Activated CD8-positive, alpha-beta memory T cell treated with anti-CD3 and anti-CD28 coated beads, Interleukin-2, amount 50 U/mL, for 48 hours (primary cell): ENCODE measurements at places on chromosomes 6 and 20.

GRCh38 chr6:54315656-54316055 is 7.4 kb downstream of the TINAG start:
- no peak for DNase-seq

- no peak for DNase-seq
Observed at GRCh38 chr20:33310327-33310899, 27.4 kb downstream of the BPIFB1 start.

DNA sequence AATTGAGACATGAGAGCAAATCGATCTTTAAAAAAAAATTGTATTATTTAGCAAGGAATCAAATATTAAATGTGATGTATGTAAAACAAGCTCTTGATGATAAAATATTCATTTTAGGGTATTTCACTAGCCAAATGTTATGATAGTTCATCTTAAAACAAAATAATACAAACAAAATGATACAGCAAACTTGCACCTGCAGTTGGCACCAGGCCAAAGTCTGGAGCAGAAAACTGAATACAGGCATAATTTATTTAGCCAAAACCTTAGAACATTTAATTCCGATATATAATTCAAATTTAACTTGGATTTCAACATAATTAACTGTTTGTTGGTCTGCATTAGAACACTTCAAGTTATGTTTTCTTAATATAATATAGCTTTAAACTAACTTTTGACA is 60.9 kb downstream of the EPHA7 start:
- DNase-seq = no peak

DNA sequence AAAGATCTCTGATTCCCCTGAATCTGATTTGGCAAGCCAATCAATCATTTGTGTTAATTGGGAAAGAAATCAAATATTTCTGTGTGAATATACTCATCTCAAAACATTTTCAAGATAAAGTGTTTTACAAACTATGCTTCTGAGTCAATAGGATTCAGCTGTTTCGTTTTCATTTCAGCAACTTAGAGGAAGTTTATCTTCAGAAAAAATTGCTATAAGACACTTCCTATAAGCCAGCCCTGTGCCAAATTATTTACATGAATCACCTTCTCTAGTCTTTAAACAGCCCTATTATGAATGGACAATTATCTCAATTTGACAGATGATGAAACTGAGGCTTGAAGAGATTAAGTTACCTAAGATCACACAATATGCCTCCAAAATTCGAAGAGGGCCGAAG is 10.9 kb downstream of the DEFB129 start:
- DNase-seq = no peak

- DNase-seq = no peak
Observed at GRCh38 chr6:16546861-16547260, 214.4 kb downstream of the ATXN1 start.

GRCh38 chr6:2434116-2434515 is 188.7 kb upstream of the GMDS start:
- no peak for DNase-seq

DNA sequence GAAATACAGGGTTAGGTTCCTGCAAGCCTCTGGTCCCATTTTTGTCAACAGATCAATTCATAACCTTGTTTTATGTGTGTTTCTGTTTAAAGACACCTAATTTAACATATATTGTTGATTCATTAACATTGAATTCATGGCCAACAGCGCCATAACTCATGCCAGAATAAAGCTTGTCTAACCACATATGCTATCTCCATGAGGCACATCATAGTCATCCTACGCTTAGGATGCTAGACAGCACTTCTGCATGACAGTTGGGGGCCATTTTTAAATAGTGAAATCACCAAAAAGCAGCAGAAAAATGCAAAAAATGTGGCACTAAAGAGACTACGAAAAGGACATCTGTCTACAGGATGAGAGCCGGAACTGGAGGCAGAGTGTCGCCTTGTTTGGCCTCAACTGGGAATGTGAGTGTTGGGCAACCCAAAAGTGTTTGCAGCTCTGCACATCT is 37.9 kb downstream of the TRAM2 start:
- no peak for DNase-seq

GRCh38 chr20:63161176-63161651 is 54.7 kb downstream of the YTHDF1 start:
- no peak for DNase-seq

DNA sequence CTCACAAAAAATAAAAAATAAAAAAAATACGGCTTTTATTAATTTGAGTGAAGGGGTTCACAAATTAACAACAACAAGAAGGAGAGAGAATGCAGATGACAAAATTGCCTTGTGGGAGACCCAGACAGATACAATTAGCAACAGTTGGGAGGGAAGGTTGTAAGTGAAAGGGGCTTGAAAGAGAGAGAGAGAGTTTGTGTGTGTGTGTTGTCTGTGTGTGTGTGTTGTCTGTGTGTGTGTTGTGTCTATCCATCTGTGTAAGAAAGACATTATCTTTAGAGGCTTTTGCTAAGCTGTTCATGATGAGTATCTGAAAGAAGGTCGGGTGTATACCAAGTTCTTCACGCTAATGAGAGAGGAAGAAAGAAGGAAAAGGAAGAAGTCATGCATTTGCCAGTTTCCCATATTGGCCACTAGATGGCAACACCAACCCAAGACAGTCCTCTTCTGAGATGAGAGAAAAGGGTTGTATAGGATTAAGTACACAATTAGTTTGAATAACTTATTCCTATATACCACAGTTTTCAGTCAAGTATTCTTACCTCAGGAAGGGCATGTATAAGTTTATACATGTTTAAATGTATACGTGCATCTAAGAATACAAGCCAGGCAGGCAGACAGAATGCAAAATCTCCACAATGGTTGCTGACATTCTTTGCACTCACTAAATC is 63.7 kb upstream of the CD2AP start:
- DNase-seq = no peak

- no peak for DNase-seq
Observed at GRCh38 chr6:70843328-70843918, 113.4 kb downstream of the B3GAT2 start.

DNA sequence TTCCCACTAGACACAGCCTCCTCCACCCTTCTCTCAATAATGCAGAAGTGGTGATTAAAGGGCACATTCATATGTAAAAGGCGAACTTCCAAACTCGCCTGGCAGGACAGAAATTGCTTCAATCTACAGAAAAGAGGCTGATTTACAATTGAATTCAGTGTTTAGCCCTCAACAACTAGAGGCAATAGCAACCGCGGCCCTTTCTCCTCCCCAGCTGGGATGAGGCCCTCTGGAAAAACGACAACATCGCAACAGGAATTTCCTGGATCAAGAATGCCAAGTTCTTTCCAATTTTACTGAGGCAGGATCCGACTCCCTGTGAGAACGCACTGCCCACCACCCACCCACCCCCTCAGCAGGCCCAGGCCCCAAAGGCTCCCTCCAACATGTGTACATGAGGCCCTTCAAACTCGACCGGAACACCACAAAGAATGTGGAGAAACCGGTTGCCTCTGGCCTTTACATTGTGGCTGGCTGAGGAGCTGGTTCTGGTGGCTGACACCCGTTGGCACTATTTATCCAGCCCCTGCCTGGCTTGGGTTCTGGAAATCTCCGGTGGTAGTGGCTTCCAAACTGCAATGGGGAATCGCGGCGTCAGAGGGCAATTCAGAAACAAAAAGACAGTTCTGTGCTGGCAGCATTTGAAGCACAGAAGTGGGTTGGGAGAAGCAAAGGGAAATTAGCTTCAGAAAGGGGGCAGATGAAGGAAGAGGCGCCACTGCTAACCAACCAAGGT is 36.8 kb downstream of the ZMYND8 start:
- DNase-seq = no peak

- peak; percentile 39 for DNase-seq
Observed at GRCh38 chr6:170086639-170087420, 204.0 kb downstream of the DLL1 start.

GRCh38 chr6:106591111-106591825 is 38.0 kb downstream of the RTN4IP1 start:
- DNase-seq = no peak

DNA sequence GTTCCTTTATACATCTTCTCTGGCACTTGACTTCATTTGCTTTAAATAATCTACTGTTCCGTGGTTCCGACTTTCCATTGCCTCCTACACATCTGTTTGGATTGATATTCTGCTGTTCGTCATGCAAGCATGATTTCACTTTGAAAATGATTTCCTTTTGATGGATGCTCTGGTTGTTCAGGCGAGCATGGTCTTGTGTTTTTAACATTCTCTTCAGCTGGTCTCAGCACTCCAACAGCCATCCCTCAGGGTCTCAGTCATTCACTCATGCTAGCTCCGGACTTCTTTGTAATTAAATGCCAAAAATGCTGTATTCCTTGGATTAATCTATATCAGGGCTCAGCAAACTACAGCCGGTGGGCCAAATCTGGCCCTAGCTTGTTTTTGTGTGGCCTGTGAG is 27.2 kb upstream of the SPACA1 start:
- no peak for DNase-seq

- DNase-seq = no peak
Observed at GRCh38 chr6:152277826-152278329, 359.3 kb downstream of the SYNE1 start.

GRCh38 chr6:149566410-149567193 is 427 bp downstream of the GINM1 start:
- peak; percentile 76 for DNase-seq
